ENCODE measurements at places on chromosomes 7 and 10.

DNA sequence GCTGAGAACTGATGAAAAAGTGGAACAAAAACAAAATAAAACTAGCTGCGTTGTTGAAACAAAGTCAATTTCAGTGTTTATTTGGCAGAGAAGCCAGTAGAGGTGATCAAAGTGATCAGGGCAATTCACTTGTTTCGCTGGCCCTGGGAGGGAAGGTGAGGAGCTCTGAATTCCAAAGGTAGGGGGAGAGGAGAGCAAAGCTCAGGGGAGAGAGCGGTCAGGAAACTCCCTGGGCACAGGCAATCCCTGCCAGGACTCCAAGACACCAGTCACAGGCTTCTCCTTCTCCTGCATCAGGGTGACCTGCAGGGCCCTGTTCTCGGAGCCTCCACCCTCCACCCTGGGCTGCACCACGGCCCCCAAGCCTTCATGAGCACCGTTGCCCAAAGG lies 6.8 kb upstream of the KIAA1217 start:
- DNase-seq = no peak

DNA sequence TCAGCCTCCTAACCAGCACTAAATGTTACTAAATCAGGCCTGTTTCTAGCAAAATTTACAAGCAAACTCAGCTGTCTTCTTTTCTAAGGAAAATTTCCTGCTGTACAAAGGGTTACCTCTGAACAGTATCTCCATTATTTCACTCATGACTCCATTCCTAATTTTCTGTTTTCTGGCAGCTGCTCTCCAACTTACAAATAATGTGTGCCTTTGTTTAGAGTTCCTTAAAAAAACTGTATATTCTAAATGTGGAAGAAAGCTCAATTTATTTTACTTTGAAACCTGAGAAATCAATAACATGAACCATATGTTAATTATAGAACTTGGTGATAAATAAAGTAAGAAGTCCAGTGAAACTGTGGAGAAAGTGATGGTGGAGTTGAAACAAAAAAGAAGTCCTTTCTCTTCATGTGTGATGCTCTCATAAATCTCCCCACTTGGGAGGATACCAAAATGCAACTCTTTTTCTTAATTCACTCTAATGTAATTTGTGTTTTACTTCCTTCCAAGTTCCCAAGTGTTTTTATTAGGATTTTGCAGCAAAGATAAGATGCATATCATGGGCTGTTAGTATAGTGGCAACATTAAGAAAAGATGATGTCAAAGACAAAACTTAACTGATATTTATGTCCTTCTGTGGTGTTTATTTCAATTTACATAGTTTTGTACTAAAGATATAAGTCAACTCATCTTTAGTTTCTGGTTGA lies 74.8 kb downstream of the CDK6 start:
- DNase-seq = no peak

- DNase-seq = no peak
These were observed 37.0 kb upstream of the LCOR start for GRCh38 chr10:96794836-96795733.

DNA sequence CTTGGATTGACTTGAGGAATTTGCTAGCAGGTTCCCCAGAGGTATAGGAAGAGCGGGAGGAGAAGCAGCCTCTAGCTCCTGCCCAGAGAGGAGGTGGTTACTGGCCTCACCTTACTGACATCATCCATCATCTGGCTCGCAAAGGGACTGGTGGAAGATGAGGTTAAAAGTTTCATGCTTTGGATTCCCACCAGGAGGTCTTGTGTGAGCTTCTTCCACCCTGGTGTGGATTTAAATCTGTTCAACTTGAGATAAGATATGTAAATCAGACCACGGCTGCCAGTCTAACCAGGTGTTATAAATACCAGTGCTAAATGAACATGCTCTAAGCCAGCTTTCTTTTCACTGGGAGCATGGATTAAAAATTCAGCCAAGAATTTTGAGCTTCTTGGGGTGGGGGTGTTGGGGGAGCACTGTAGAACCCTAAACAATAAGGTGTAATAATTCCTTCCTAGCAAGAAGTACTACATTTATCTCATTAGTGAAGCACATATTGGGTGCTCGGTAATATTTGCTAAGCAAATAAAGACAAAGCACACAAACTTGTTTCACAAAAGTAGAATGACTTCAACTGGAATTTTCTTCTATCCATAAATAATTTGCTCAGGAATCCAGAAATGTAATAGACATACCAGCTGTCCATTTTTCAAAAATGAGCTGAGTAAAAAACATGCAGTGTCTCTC lies 7.8 kb downstream of the PROSER2 start:
- DNase-seq = peak; percentile 54

GRCh38 chr10:123521076-123521475 lies 145.1 kb upstream of the GPR26 start:
- DNase-seq = no peak

DNA sequence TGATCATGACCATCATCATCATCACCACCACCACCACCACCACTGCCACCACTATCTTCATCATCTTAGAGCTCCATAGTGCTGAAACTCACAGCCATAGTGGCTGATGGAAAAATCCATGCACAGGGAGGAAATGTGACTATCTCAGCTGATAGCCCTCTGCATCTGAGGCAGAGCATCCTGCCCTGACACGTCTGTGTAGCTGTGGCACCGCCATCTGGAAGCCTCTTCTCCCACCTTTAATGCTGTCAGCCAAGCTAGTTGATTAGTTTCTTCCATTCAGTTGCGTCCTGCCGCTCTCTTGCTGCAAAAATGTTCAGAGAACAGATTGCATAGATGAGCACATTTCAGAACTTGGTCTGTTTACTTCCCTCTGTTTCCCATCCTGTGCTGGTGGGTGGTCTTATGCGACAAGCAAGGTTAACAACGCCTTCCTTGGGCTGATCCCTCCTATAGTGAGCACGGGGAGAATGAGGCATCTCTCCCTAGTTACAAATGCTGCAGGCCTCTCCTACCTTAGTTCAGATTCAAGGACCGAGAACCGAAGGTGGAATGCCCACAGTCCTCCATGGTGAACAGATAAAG lies 478.6 kb downstream of the PLXNA4 start:
- DNase-seq = no peak

- DNase-seq = peak; percentile 41
These were observed 54.1 kb upstream of the CYP26C1 start for GRCh38 chr10:93006435-93007039.

- no peak for DNase-seq
These were observed 119.1 kb upstream of the WDR11 start for GRCh38 chr10:120732067-120732466.

DNA sequence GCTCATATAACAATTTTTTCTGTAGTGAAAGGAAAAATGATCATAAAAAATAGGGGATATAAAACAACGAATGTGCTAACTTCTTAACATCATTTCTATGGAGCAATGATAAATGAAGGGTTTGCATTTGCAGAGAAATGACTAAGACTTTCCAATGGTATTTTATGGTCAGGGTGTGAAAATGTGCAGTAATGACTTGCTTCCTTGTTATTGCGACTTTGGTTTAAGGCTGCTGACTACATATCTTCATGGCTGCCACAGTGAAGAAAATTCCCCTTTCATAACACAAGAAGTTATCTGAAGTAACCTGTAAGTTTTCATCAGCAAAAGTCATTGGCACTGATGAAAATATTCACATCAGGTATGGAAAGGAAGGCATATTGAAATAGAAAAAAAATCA lies 166.1 kb upstream of the NRG3 start:
- DNase-seq = no peak

DNA sequence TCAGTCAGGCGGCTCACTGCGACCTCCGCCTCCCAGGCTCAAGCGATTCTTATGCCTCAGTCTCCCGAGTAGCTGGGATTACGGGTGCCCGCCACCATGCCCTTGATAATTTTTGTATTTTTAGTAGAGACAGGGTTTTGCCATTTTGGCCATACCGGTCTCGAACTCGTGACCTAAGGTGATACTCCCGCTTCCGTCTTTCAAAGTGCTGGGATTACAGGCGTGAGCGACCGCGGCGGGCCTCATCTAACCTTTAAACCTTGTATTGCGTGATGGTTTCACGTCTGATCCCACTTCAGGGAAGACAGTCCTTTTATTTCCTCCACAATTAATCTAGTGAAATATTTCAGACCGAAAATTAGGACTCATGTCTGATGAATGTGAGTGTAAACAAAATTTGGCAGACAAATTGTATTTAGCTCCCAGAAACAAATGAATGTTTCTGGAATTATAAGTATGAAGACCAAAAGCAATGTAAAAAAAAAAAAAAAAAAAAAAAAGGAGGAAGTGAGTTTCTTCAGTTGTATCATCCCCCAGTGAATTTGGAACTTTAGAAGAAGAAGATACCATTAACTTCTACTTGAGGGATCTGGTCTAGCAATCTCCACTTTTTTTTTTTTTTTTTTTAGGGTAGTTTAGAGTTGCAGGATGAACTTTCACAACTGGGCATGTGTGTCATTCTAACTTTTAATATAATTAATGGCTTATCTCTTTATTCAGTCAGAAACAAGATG lies 1.6 kb downstream of the NUP42 start:
- no peak for DNase-seq

DNA sequence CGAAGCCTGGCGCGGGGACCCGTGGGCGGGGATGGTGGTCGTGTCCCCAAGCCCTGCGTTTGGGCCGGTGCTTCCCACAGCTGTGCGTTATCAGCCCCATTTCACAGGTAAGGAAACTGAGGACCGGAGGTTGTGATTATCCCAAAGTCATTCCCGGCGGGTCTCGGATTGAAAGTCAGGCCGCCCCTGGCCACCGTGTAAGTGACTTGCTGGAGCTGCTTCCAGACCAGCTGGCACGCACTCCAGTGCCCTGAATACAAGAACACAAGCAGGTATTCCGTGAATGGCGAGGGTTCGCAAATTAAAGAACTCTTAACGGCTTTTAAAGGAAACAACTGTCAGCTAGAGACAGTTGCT lies 675 bp upstream of the ATE1 start:
- no peak for DNase-seq

- DNase-seq = no peak
These were observed 1.5 kb upstream of the NOBOX start for GRCh38 chr7:144404946-144405345.

DNA sequence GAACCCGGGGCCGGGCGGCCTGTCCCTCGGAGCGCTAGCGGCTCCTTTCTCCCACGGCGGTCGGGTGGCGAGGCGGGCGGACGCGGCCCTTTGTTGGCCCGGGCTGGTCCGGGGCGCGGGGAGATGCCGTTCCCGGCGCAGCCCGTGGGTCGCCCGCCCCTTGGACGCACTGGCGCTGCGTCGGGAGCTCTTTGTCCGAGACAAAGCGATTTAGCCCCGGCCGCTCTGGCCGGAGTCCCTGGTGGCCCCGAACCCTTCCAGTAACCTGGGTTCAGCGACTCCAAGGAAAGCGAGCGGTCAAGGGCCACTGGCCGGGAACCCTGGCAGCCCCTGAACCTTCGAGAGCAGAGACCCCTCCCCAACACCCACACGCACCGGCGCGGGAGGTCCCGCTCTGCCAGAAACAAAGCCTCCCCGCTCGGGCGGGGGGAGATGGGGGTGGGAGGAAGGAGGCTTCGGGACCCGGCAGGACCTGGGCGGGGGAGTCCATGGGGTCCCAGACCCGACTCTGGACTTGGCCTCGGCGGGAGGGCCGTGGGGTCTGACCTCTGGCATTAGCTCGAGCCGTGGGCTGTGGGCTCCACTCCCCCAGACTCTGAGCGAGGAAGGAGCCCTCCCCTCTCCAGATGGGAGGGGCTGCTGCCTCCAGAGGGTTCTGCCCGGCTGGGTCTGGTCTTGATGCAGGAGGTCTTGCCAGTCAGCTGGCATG lies 836 bp downstream of the DPYSL4 start:
- DNase-seq = no peak

DNA sequence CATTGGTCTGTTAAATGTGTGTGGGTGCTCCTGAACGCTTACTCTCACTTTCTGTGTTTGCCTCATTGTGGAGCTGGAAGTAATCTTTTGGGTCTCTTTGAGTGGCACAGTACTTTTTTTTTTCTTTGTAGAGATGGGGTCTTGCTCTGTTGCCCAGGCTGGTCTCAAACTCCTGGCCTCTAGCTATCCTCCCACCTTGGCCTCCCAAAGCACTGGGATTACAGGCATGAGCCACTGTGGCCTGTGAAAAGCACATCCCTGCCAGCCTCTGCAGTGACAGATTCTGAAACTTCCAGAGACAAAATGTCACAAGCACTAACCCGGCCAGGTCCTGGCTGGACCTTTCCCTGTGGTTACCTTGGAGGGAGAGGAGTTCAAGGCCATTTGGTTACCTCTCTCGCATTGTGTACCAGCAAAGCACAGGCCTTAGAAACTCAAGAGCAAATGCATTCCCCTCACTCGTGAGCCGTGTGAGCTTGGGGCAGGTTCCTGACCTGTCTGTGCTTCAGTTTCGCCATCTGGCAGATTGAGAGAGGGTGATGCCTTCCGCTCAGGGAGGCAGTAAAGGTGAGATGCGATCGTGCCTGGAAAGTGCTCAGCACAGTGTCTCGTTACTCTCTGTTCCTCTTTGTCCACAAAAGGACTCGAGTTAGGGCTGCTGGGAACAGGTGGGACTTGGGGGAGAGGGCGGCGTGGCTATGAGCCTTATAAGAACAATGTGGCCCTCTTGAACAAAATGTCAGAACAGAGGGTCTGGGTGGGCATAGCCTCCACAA lies 72.6 kb upstream of the SEPHS1 start:
- DNase-seq = no peak

DNA sequence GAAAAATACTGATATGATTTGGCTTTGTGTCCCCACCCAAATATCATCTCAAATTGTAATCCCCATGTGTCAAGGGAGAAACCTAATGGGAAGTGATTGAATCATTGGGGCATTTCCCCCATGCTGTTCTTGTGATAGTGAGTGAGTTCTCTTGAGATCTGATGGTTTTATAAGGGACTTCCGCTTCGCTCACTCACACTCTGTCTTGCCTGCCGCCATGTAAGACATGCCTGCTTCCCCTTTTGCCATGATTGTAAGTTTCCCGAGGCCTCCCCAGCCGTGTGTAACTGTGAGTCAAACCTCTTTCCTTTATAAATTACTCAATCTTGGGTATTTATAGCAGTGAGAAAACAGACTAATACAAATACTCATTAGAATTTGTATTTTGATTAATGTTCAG lies 5.1 kb upstream of the MRPS17 start:
- DNase-seq = no peak

GRCh38 chr7:11625669-11626068 lies 206.3 kb downstream of the THSD7A start:
- peak; percentile 74 for DNase-seq

DNA sequence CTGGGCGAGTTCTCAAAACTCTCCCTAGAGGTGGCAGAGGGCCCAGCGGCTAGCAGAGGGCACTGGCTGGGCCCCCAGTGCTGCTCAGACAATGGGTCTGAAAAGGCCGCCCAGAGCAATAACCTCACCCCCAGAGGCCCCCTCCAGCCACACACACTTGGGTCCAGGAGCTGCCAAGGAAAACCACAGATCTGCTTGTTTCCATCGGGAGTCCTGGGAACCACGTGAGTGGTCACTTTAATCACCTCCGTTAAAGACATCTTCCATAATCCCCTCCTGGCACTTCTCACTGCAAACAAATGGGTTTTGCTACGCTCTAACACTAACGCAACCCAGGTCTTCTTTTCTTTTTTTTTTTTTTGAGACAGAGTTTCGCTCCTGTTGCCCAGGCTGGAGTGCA lies 30.0 kb downstream of the NUDT1 start:
- DNase-seq = no peak

DNA sequence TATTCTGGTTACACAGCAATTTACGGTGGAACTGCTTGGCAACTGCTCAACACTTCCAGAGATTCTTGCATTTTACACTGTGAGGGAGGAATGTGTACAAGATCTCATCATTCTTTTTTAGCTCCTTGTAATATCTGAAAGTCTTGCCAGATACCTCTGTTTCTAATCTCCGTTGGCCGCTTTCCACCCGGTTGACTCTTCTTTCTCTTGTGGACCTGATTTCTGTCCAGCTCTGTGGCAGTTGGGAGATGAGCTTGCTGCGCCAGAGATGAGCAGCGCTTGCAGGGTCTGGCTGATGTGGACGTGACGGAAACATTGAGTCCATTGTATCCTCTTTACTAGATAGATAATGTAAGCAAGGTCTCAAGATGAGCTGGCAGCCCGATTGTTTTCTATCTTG lies 27.6 kb downstream of the SPAG6 start:
- DNase-seq = no peak

All from Caki2 (cell line).